Right cardiac atrium (tissue), 5 donors: ENCODE measurements at places on chromosomes 3 and 15. TPM values are rescaled to one million over a fixed set of nuclear protein-coding genes. Genes with fewer than 3 reads are reported as not detected.

Gene PIK3CA
- 22.2 TPM for total RNA-seq

Gene FBXW12
- total RNA-seq = not detected

Gene UROC1
- not detected for total RNA-seq

Gene CHRM5
- total RNA-seq = not detected

Gene SLC27A2
- total RNA-seq = not detected

Gene HYAL3
- total RNA-seq = 2.4 TPM

Gene GOLIM4
- 62.3 TPM for total RNA-seq

Gene SPRED1
- total RNA-seq = 14.5 TPM

DNA sequence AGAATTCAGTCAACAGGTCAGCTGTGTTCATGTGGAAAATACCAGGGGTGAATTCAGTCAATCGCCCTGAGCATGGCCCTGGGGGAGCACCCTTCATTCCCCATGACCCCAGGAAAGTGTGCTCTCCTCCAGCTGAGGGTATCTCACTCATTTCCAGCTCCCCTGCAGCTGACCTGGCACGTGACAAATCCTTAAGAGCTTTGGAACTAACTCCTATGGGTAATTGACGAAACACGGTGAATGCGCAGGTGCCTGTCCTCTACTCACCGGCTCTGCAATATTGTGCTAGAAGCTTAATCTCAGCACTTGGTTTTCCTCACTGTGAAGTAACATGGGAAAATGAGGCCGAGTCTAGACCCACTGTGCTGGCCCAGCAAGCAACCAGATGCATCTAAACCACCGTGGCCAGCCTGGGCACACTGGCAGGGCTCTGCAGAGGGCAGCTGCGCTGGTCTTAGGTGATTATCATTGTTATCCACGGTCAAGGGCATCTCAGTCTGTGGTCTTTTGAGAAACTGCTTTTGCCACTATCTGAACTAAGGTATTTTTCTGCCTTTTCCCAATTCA, 63.1 kb downstream of the SPSB4 start:
- no peak for DNase-seq

DNA sequence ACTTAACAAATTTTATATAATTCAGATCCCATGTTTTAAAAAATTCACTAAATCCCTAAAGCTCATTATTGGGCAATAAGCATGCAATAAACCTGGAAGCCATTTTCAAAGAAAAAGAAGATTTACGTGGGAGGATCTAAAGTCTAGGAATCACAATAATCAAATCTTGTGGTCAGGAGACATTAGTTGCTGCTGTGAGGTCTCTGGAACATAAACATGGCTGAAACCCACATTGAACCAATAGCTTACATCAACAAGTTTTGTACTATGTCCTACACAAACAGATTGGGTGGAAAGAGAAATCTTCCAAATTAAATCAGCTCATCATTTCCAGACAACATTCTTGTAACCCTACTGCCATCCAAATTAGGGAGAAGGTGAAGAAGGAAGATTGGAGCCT, 121.9 kb upstream of the EPHA3 start:
- no peak for DNase-seq

DNA sequence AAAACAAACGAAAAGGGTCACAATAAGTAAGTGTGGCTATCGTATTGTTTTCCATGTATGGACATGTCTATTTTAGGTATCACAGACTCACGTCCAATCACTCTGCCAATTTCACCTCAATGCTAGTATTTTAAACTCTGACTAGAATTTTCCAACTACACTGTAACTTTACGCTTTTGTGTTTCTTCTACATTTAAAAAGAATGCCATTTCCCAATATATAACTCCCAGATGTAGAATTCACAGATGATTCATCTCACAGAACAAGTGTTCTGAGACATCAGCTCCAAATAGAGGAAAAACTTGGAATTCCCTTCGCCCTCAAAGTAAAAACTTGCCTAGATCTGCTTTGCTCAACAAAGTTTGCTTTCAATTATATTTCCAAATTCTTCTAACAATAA, 14.2 kb downstream of the LRIG1 start:
- DNase-seq = no peak

GRCh38 chr3:195421400-195421799, 21.4 kb downstream of the ACAP2 start:
- DNase-seq = no peak

GRCh38 chr15:39075756-39076341, 505.0 kb upstream of the THBS1 start:
- DNase-seq = no peak

- no peak for DNase-seq
Measured at GRCh38 chr15:66229790-66230465, 23.6 kb downstream of the MEGF11 start.

DNA sequence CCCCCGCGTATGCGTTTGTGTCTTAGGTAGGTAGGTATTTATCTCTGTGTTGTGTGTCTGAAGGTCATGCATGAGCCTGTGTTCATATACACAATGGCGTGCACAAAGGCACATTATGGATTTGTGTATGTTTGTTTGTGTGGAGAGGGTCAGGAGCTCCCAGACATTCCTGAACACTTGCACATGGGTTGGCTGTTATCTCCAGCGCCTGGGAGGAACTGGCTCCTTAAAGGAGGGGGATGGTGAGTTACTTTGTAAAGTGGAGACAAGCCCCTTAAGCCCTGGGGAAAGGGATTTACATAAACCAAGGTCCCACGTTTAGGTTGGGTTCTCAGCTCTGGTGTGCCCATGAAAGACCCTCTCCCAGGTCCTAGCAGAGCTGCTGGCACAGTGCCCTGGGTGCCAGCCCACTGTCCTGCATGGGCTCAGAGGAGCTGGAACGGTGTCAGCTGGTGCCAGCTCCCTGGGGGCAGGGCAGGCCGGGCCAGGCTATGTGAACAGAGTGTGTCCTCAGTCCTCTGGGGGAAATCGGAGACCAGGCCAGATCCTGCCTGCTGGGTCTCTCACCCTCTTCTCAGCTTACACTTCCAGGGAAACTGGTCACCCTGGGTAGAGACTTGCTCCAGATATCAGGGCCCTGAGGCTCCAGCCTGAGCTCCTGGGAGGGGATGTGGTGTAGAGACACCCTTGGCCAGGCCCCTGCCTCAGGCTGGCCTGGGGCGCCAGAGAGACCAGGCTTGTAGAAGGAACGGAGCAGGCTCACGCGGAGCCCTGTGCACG, 25.1 kb downstream of the SNX33 start:
- peak; percentile 58 for DNase-seq

- DNase-seq = no peak
Measured at GRCh38 chr15:93312891-93313486, 224.0 kb upstream of the RGMA start.

DNA sequence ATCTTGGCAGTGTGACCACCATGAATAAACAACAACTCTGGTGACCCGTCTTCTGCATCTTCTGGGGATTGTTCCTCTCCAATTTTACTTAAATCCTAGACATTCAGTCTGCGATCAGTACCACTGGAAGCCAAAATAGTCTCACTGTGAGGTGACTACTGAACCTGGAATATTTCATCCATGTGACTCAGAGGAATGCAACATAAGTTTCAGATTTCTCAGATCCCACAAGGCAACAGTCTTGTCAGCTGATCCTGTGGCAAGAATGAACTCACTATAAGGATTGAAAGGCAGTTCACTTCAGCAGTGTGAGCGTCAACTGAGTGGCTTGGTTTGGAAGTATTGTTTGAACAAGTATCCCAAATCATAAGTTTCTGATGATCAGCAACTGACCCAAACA, 13.2 kb downstream of the NSUN3 start:
- DNase-seq = no peak

GRCh38 chr15:70617911-70618287, 145.5 kb downstream of the UACA start:
- DNase-seq = no peak

- DNase-seq = no peak
Measured at GRCh38 chr15:31296646-31297574, 29.7 kb upstream of the KLF13 start.

DNA sequence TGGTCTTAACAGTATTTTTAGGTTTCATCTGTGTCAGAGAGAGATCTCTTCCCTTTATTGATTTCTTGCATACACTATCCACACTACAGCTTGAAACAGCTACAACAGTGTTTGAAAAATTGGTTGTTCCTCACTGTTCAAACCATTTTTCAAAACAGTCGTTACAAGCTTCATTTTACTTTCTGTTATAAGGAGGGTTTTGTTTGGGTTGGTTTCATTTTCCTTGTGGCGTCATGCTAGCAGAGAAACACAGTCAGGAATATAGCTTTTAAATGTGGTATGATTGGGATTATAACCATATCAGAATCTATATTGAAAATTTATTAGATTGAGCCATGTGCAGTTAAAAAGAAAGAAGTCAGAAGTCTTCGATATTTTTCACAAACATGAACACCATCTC, 400.6 kb downstream of the ZBTB20 start:
- DNase-seq = no peak

- DNase-seq = no peak
Measured at GRCh38 chr3:15453501-15453900, 26.1 kb downstream of the EAF1 start.

DNA sequence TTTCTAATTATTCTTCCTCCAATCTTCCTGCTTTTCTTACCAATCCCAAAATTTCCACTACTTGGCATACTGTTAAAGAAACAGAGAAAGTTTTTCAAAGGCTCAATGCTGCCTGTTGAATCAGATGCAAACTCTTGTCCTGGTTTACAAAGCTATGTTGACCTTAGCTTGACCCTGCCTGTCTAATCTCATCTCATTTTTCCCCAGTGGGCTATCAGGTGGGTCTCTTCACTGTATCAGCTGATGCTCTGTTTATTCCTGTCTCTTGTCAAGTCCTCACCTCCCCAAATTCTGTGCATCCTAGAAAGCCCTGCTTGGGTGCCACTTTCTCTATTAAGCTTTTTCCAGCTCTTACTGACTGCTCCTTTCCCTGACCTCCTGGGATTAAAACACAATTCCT, 18.2 kb downstream of the NFKBIZ start:
- DNase-seq = no peak

GRCh38 chr3:54294214-54294613, 171.9 kb downstream of the CACNA2D3 start:
- no peak for DNase-seq

DNA sequence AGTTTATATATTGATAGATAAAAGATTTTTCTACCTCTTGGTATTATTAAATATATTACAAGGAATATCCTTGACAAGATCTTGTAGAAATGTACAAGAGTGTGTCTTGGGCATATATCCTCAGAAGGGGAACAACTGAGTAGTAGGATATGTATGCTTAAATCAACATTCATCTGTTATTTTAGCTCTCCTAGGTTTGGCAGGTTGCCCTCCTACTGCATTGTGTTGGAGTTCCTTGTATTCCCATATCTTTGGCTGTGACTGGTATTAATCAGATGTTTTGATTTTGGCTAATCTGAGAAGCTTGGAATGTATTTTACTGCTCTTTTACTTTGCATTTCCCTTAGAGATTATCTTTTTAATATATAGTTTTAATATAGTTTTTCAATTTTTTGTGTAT, 4.6 kb downstream of the MYRIP start:
- DNase-seq = no peak
